ENCODE measurements at places on chromosomes 11 and 22.
A peak's percentile ranks its signal among the peaks of the same experiment; 100 is the strongest.

- DNase-seq: no peak
Measured at GRCh38 chr11:73147771-73148681, 5.9 kb upstream of the FCHSD2 start.

- DNase-seq: peak; percentile 45
Measured at GRCh38 chr11:120295099-120295498, 30.0 kb upstream of the TLCD5 start.

DNA sequence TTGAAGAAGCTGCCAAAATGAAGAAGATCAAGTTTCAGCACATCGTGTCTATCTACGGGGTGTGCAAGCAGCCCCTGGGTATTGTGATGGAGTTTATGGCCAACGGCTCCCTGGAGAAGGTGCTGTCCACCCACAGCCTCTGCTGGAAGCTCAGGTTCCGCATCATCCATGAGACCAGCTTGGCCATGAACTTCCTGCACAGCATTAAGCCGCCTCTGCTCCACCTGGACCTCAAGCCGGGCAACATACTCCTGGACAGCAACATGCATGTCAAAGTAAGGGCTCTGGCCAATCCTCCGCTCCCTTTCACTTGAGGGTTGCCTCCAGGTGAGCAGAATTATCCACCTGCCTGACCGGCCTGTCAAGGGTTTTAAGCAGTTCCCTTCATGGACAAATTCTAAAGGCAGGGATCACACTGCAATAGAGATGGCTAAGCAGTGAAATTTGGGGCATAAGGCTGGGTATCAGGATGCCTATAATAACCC, 6.0 kb downstream of the ANKK1 start:
- no peak for DNase-seq

DNA sequence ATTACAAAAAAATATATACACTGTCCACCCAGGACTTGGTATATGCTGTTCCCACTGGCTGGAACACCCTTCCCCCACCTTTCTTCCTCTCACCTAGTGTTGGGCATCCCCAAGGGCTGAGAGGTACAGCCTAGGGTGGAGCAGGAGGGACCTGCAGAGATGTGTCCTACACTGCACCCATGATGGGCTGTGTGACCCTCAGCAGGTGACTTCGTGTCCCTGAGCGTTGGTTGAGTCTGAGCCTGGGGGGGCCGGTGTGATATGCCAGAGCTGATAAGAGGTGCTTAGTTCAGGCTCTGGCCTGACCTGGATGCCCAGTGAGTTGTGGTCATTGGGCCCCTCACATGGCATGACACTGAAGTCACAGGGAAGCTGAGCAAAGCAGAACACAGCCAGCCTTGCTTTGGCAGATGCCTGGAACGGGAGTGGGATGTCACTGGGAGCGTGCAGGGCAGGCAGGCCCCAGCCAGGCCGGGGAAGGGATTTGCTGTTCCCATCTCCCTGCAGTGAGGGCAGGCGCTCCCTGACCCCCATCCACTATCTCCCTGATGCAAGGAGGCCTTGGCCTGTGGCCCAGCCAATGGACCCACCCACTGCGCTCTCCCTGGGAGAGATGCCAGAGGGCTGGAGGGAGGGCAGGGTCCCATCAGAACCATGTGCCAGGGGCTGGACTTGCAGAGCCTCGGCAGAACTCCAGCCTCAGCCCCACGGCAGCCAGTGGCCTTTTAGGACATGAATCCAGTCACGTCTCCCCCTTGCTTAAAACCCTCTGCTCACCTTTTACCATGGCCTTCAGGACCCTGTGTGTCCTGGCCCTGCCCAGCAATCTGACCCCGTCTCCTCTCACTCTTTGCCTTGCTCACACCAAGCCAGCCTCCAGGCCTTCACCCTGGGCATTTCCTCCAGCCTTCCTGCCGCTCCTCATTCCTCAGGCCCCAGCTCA, 138.9 kb downstream of the MN1 start:
- DNase-seq: no peak

- DNase-seq: no peak
Measured at GRCh38 chr22:37940698-37941376, 12.6 kb downstream of the C22orf23 start.

Data from spinal cord (tissue), 10 donors.